Tibial nerve (tissue), 4 donors: ENCODE measurements at places on chromosomes 2 and 18.

GRCh38 chr2:179764710-179765109, 96.7 kb downstream of the ZNF385B start:
- DNase-seq, result no peak

- no peak for DNase-seq
These were observed 2.1 kb downstream of the CTDP1 start for GRCh38 chr18:79681484-79682387.

GRCh38 chr2:240957656-240958365, 40.6 kb upstream of the SNED1 start:
- peak; percentile 13 for DNase-seq

- no peak for DNase-seq
These were observed 38.8 kb upstream of the ERMN start for GRCh38 chr2:157364257-157364974.

GRCh38 chr2:240215676-240216051, 75.2 kb upstream of the OTOS start:
- DNase-seq, result no peak

DNA sequence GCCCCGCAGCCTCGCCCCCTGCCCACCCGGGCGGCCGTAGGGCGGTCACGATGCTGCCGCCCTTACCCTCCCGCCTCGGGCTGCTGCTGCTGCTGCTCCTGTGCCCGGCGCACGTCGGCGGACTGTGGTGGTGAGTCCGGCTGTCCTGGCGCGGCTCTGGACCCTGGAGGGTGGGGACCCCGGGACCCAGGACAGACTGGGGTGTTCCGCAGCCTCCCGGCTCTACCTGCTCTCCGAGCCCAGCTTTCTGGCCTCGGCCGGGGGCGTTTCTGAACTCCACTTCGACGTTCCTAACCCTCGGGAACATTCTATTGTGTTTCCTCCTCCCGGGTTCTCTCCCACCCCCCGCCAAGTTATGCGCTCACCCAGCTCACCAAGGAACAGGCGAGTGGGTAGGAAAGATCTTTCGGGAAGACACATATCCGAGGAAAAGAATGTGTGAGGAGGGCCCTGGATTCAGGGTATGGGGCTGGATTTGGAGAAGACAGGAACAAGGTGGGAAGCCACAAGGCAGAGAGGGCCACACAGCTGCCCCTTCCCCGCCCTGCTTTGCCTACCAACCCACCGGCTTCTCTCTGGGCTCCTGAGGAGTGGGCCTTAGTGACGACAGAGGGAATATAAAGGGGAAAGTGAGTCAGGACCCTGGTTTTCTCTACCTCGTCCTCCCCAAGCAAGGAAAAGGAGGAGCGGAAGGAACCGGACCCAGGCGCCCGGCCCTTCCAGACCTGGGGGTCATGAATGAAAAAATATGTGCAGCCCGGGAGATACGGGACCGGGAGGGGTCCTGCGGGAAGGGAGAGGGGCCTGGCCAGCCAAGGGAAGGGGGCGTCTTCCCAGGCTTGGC, 605 bp downstream of the WNT6 start:
- DNase-seq, result no peak

- DNase-seq, result no peak
These were observed 48.1 kb downstream of the BCL11A start for GRCh38 chr2:60505240-60505879.

DNA sequence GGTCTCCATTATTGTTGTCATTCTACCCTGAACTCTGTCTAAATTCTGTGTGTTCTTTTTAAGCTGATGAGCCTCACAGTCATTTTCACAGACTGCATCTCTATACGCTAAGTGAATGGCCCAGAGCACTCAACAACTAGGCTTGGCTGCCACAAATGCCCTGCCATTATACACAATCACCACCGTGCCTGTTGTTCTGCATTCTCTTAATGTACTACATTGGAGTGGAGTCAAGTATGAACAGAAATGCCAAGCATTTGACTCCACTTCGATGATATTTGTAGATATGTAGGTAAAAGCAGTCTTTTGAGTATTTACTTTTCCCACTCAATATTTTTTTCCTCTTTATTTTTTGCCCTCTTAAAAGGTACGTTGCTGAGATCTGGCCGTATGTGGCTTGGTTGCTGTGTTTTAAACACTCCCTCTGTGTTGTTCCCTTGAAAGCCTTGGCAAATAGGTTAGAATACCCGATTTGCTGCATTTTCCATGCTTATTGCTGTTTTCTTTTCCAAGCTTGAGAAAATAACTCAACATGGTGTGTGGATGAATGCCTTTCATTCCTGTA, 36.2 kb upstream of the TMEFF2 start:
- no peak for DNase-seq

DNA sequence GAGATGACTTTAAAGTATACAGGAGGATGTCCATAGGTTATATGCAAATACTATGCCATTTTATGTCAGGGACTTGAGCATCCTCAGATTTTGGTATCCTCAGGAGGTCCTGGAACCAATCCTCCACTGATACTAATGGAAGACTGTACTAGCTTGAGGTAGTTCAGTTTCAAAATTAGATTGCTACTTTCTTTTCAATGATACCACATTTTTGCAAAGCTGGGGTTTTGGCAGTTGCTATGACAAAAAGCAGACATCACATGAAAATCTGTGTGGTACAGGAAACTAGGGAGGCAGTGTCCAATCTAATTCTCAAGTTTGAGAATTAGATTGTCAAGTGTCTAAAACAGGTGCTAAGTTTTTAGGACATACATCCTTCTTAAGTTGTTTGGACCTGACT, 14.2 kb downstream of the EHBP1 start:
- DNase-seq, result no peak

GRCh38 chr2:231640641-231641111, 48.0 kb downstream of the TEX44 start:
- DNase-seq, result no peak

- DNase-seq, result no peak
These were observed 154.1 kb downstream of the SOCS6 start for GRCh38 chr18:70442933-70443332.

GRCh38 chr2:152755029-152755428, 36.6 kb downstream of the ARL6IP6 start:
- DNase-seq, result no peak

GRCh38 chr18:59733421-59733820, 36.2 kb upstream of the CCBE1 start:
- no peak for DNase-seq

- no peak for DNase-seq
These were observed 26.4 kb downstream of the ELP2 start for GRCh38 chr18:36155851-36156757.

DNA sequence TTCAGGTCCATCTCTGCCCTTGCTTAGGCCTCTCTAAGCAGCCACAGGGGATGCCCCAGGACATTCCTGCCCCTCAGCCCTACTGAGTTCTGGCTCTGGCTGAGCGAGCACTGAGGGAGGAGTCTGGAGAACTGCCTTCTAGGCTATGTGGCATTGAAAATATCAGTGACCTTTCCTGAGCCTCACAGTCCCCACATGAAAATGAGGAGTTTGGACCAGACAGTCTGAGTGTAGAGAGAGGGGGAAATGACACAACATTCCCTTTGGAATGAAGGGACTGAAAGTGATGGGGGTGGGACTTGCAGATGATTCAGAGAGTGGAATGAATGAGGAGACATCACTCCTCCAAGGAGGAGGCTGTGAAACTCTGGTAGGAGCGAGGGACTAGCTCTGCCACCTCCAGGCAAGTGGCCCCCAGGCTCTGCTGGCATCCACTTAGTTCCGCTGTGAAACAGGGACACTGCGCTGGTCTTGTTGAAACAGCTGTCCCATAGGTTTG, 8.0 kb downstream of the TNS1 start:
- DNase-seq, result no peak
